ENCODE measurements at places on chromosomes 6 and 20. TPM values are rescaled to one million over a fixed set of nuclear protein-coding genes. Genes with fewer than 3 reads are reported as not detected.

GRCh38 chr6:1407499-1407990 lies 18.2 kb downstream of the FOXF2 start:
- no peak for DNase-seq

GRCh38 chr20:5270603-5271002 lies 46.2 kb downstream of the PROKR2 start:
- no peak for DNase-seq

GRCh38 chr6:3206339-3207015 lies 21.0 kb downstream of the TUBB2B start:
- no peak for DNase-seq

DNA sequence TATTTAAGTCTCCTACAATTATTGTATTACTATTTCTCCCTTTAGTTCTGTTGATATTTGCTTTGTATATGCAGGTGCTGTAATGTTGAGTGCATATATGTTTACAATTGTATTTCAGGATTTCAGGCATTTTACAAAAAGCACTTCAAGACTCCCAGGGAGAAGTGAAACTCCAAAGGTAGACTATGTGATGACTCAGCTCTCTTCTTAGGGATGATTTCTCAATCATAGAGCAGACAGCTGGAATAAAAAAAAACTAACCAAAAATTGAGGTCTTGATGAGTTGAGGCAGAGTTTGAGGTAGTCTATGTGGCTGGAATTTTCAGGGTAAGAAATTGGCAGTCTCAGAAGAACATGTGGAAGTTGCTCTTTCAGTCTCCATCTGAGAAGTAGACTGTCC lies 786.1 kb downstream of the TFAP2A start:
- no peak for DNase-seq

CTAGE9 gene
- not detected for total RNA-seq

SYTL3 gene
- 0.41 TPM for total RNA-seq

SCRT2 gene
- not detected for total RNA-seq

OXT gene
- total RNA-seq = not detected

Data from HT-29 (cell line).